ENCODE measurements at places on chromosomes 5 and 9.

GRCh38 chr9:76456202-76456926 is 2.6 kb upstream of the GCNT1 start:
- peak; percentile 37 for DNase-seq

- DNase-seq = no peak
Observed at GRCh38 chr5:6750142-6750840, 37.1 kb downstream of the TENT4A start.

- no peak for DNase-seq
Observed at GRCh38 chr5:100913298-100913697, 10.2 kb upstream of the ST8SIA4 start.

GRCh38 chr5:136192526-136193321 is at the start of gene SMIM32:
Gene SMIM32 (minus strand): TSS chr5:136193162. CDS start chr5:136192524, 638 bp downstream.
- no peak for DNase-seq

DNA sequence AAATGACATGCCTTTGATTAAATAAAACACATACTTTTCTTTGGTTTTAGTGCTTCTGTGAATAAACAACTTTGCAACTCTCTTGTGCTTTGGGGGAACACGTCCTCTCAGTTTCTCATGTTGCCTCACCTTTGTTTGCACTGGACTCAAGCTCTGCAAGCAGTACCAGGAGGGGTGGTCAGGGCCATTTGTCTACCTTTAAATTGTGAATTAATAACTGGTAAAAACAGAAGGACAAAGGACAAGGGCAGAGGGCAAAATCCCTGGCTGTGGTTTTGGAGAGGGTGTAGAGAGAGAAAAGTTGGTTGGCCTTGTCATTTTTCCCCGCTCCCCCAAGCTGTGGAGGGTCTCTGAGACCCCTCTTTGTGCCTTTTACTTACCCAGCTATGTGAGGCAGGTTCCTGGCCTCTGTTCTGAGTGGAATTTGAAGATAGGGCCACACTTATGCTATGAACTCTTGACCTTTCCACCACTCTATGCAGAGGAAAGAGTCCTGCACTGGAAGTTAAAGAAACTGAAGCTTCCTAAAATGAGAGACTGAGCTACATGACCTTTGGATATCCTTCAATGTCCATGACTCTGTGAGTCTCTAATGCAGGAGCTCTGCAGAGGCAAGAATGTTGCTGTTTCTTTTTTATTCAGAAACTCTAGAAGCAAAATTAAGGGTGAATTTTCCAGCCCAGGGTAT is 55.1 kb upstream of the MOCS2 start:
- no peak for DNase-seq
